Erythroblast (primary cell): ENCODE measurements at places on chromosomes 4 and X.

- no peak for DNase-seq
Measured at GRCh38 chr4:90002441-90003062, 107.9 kb downstream of the MMRN1 start.

- DNase-seq = no peak
Measured at GRCh38 chr4:78214078-78214477, 157.0 kb downstream of the FRAS1 start.

- DNase-seq = no peak
Measured at GRCh38 chr4:88939697-88940096, 117.3 kb downstream of the FAM13A start.

- DNase-seq = no peak
Measured at GRCh38 chr4:114547340-114548134, 51.1 kb upstream of the UGT8 start.

- DNase-seq = peak; percentile 11
Measured at GRCh38 chr4:145177511-145177905, 2.9 kb downstream of the OTUD4 start.

GRCh38 chr4:174248407-174248806 lies 35.1 kb downstream of the FBXO8 start:
- DNase-seq = no peak
